ENCODE measurements at places on chromosomes 5 and 9. TPM values are rescaled to one million over a fixed set of nuclear protein-coding genes. Genes with fewer than 3 reads are reported as not detected.

DNA sequence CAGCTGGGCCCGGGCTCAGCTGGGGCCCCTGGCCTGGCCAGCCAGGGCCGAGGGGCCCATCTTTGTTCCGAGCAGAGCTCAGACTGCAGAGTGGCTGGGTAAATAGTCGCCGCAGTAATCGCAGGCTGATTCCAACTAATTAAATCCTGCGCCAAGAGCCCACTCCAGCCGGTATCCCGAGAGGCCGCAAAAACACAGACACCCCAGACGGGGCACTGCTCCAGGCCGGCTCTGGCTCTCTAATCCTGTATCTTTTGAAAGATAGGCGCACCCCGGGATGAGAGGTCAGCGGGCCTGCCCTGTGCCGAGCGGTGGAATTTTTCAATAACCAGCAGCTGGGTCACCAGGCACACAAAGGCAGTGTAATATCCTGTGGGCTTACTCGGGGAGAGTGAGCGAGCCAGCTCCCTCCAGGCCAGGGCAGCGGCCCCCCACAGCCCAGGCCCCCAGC, 57.7 kb downstream of the LMX1B start:
- DNase-seq = no peak

DNA sequence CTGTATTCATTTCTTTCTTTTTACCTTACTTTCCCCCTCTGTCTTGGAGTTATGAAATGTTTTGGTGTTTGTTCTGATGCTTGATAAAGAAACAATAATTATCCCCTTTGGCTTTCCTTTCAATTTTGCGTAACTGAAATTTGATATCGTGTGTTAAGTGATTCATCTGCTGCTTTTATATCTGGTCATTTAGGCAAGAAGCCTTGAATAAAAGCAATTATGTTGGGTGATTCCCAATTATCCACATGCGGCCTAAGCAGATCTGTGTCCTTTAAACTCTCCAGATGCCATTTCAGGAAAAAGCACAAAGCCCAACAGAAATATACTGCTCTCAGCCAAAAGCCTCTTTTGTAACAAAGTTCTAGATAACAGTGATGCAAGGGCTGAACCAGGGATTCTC, 92.8 kb downstream of the TAF11L14 start:
- DNase-seq = no peak

- DNase-seq = no peak
Observed at GRCh38 chr5:14449052-14449661, 132.4 kb upstream of the OTULINL start.

DNA sequence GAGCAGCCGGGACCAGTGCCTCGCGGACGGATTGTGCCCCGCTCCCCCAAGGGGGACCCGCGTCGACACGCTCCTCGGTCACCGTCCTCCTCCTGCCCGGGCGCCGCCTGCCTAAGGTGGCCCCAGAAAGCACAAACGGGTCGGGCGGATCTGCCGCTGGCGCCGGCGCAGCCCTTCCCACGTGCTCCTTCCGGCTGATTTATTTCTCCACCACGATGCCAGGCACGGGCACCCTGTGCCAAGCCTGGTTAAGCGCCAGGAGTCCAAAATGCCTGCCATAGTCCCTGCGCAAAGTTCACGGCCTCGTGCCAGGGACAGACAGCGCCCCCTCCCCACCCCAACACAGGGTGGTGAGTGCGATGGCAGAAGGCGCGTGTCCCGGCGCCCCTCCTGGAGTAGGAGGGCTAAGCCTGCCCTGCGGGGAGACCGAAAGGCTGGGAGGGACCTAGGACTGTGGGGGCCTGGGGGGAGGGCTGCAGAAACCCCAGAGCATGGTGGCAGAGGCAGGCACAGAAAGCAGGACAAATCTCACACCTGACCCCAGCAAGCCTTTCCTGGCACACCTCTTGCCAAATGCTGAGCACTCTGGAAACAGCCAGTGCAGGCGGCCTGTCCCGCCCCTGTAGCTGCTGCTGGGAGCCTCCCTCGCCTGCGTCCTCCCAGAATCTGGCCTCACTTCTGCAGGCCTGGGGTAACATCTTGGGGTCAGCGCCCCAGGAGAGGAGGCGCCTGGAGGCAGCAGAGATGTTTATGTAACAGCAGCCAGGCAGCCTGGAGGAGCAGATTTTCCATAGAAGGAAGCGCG, 1.1 kb upstream of the NOTCH1 start:
- DNase-seq = no peak

OR13D1 gene
- total RNA-seq = not detected

FBP2 gene
- not detected for total RNA-seq
